Stimulated activated CD8-positive, alpha-beta memory T cell treated with anti-CD3 and anti-CD28 coated beads, Interleukin-2, amount 100 ng/mL, for 1 hour (primary cell): ENCODE measurements at places on chromosomes 4 and X.

DNA sequence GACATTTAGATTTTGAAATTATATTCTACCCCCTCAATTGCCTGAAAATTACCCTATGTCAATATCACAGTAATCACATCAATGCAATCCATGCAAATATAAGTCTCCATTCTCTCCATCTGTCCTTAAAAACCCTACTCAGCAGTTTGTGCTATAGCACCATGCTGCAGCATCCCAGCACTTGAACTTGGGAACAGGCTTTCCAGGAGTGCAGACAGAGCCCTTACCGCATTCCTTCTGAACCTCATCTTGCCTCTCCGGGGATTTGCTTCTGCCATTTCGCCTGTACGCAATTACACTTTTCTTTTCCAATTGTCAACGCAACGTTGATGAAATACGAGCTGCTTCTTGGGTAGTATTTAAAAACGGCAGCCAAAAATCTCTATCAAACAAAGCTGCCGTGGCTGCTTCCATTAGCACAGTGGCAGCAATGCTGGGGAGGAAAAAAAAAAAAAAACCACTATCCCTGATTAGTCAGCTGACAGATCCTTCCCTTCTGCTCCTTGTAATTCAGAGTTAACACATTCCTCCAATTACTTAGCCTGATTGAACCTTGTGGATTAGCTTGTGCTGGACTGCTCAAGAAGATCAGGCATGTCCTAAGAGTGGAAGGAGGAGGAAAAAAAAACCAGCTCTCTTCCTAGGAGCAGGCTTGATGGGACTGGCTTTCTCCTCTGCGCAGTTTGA lies 65.6 kb downstream of the MCF2 start:
- DNase-seq, result no peak

GRCh38 chr4:178595500-178596138 lies 1153.4 kb upstream of the AGA start:
- DNase-seq, result no peak

DNA sequence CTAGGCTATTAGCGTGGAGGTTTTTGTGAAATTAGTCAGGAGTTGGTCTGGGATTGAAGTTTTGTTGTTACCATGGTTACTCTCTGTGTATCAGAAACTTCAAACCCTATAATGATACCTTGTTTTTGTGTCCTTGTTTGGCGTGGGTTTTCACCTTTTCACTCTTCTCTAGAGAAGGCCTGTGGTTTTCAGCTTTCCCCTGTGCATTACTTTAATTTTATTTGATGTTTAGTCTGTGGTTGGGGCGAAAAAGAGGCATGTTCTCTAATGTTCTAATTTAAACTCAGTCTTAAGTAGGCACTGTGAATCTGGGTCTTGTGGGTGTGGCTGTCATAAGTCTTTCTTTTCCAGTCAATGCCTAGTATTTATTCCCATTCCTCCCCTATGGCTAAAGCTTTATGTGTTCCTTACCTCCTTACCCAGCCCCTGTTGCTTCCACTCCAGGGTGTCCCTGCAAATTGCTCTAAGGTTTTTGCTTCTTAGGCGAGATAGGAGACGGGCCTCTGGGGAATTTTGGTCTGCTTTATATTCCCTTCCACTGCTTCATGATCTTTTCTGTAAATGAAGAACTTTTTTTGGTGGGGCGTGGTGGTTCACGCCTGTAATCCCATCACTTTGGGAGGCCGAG lies 326.3 kb upstream of the ZCCHC13 start:
- DNase-seq, result no peak

GRCh38 chr4:141127884-141128283 lies 5.4 kb downstream of the RNF150 start:
- DNase-seq, result no peak
